Astrocyte (in vitro differentiated cells and primary cell): ENCODE measurements at places on chromosomes 7 and 10. TPM values are rescaled to one million over a fixed set of nuclear protein-coding genes. Genes with fewer than 3 reads are reported as not detected.

SEMA4G gene
- total RNA-seq = 5.9 and 7.1 TPM in 2 replicates

- H3K4me3 ChIP-seq = no peak overlapping the region
- no peak overlapping the region for H3K27ac ChIP-seq
- H3K27me3 ChIP-seq = no peaks in the 10 kb centered on the region
- DNase-seq = no peak
- no peaks in the 10 kb centered on the region for H3K36me3 ChIP-seq
Observed at GRCh38 chr10:100894033-100894432, 18.7 kb upstream of the SLF2 start.

GLI3 gene
- 22.1 and 27.7 TPM in 2 replicates for total RNA-seq

PODXL gene
- total RNA-seq = 29.9 and 47.1 TPM in 2 replicates

GNAI1 gene
- total RNA-seq = 32.9 and 35.5 TPM in 2 replicates

WDFY4 gene
- 0.02 and 0.25 TPM in 2 replicates for total RNA-seq

DNA sequence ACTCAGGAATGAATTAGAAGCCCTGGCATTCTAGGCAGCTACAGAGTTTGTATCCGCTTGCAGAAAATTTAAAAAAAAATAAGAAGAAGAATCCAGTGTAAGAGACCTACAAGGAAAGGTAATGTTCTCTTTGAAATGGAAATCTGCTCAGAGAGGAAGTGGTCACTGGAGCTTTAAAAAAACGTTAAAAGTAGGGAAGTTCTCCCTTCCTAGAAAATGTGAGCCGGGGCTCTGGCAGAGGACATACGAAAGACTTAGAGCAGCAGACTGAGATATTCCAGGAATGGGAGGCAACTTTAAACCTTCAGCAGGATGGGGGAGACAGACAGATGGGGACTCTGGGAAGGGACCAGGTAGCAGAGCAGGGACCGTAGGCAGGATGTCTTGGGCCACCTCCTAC lies 149.4 kb upstream of the NPS start:
- no peak for DNase-seq
- no peak overlapping the region for H3K27ac ChIP-seq
- no peaks in the 10 kb centered on the region for H3K27me3 ChIP-seq
- H3K4me1 ChIP-seq = peaks cover 11% of the 10 kb centered on the region
- no peaks in the 10 kb centered on the region for H3K36me3 ChIP-seq
- no peak overlapping the region for H3K4me3 ChIP-seq

FAM25A gene
- not detected in 2 replicates for total RNA-seq

GRCh38 chr10:672203-672602 lies 17.3 kb downstream of the DIP2C start:
- H3K4me1 ChIP-seq = no peaks in the 10 kb centered on the region
- H3K27me3 ChIP-seq = no peaks in the 10 kb centered on the region
- no peaks in the 10 kb centered on the region for H3K36me3 ChIP-seq
- no peak overlapping the region for H3K27ac ChIP-seq

DNA sequence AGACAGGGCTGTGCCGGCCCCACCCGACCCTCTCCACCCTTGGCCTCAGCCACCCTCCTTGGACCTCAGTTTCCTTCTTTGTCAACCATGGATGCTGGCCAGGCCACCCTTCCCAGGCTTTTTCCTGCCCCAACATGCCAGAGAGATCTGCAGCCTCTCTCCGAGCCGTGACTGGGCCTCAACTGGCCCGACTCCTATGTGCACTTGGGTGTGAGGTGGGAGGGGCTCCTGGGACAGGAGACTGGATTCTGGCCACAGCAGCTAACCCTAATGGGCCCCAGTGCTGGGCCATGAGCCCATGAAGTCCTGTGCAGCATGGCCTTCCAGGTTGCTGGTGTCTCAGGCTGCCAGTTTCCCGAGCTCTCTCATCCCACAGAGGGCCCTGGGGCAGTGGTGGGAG lies 47.7 kb upstream of the PCBD1 start:
- H3K36me3 ChIP-seq = no peaks in the 10 kb centered on the region
- peaks cover 5% of the 10 kb centered on the region for H3K4me1 ChIP-seq
- peaks cover 29% of the 10 kb centered on the region for H3K27me3 ChIP-seq
- H3K4me3 ChIP-seq = no peak overlapping the region
